ENCODE measurements at places on chromosomes 3 and 15. TPM values are rescaled to one million over a fixed set of nuclear protein-coding genes. Genes with fewer than 3 reads are reported as not detected.

DNA sequence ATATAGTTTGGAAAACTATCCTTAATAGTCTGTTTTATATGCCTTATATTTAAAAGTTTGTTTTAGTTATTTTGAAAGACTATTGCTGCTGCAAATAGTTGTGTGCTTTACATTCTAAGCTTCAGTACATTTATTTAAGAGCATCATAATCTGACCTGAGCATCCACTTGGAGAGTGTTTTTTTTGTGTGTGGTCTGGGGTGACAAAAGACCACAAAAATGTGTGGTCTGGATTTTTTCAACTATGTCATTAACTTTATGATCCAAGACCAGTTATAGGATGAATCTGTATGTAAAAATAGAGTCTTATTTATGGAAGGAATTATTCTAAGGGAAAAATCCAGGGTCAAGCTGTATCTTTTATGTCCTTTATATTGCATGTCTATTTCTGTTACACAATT lies 77.4 kb downstream of the SLTM start:
- H3K27me3 ChIP-seq: no peaks in the 10 kb centered on the region
- H3K4me1 ChIP-seq: no peaks in the 10 kb centered on the region

GRCh38 chr3:105152987-105153386 lies 213.7 kb upstream of the ALCAM start:
- no peak overlapping the region for H3K27ac ChIP-seq
- DNase-seq: no peak
- no peaks in the 10 kb centered on the region for H3K36me3 ChIP-seq

- no peak for DNase-seq
- no peaks in the 10 kb centered on the region for H3K4me1 ChIP-seq
- no peak overlapping the region for H3K27ac ChIP-seq
- H3K27me3 ChIP-seq: no peaks in the 10 kb centered on the region
- no peaks in the 10 kb centered on the region for H3K36me3 ChIP-seq
- no peak overlapping the region for H3K4me3 ChIP-seq
Measured at GRCh38 chr3:458124-458523, 261.6 kb downstream of the CHL1 start.

The ACKR2 gene
- 3.2 TPM for total RNA-seq

Measured in colonic mucosa (tissue), 4 donors.